Stimulated activated CD4-positive, alpha-beta T cell treated with anti-CD3 and anti-CD28 coated beads, Interleukin-4, amount 100 ng/mL, for 4 hours (primary cell): ENCODE measurements at places on chromosomes 12 and 14.

- DNase-seq = no peak
These were observed 8.0 kb downstream of the SLC8B1 start for GRCh38 chr12:113326775-113327395.

- DNase-seq = no peak
These were observed 688 bp downstream of the ZNF26 start for GRCh38 chr12:132986885-132987225.

- DNase-seq = no peak
These were observed 77.7 kb upstream of the MED13L start for GRCh38 chr12:116354950-116355783.

- no peak for DNase-seq
These were observed 15.0 kb downstream of the AQP6 start for GRCh38 chr12:49987625-49988303.

GRCh38 chr12:109999649-109999971 lies 380 bp downstream of the ANKRD13A start:
- no peak for DNase-seq

DNA sequence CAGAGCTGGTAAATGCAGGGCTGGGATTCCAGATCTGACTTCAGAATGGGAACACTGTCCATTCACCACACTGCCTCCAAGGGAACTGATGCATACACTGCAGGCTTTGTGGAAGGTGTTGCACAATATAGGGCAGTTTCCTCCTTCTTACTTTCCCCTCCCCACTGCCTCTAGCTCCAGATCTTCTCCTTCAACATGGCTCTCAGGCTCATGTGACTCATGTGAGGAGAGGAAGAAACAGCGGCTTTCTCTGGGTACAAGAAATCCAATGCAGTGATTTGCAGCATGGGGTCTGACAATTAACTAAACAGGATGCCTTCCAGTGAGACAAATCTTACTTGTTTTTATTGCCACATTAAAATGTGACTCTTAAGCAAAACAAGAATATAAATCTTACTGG lies 447.6 kb upstream of the CCDC196 start:
- no peak for DNase-seq
